ENCODE measurements at places on chromosomes 12 and 14.

- DNase-seq: no peak
Measured at GRCh38 chr14:32724867-32725471, 213.7 kb upstream of the NPAS3 start.

DNA sequence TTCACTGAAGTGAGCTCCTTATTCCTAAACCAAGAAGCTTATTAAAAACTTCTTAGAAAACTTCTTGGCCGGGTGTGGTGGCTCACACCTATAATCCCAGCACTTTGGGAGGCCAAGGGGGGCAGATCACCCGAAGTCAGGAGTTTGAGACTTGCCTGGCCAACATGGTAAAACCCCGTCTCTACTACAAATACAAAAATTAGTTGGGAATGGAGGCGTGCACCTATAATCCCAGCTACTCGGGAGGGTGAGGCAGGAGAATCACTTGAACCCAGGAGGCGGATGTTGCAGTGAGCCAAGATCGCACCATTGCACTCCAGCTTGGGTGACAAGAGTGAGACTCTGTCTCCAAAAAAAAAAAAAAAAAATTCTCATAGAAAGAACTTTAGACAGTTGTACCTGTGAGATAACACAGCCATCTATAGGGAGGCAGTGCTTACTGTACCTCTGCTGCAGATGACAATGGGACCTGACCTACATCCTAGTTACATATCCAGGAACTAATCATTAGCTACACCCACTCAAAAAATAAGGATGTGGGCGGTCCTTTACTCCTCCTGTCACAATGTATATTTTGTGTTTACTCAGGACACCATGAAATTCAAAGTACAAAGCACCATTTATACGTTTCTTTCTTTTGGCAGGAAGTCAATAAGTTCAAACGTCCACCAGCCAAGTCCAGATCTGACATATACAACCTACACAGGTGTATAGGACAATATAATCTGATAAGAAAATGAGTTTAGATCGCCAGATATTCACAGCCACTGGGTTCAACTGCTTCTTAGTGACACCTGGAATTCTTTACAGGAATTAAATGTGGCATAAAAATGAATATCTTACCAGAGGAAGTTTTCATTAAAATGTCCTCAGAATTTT, 14.9 kb downstream of the STXBP6 start:
- no peak for DNase-seq

DNA sequence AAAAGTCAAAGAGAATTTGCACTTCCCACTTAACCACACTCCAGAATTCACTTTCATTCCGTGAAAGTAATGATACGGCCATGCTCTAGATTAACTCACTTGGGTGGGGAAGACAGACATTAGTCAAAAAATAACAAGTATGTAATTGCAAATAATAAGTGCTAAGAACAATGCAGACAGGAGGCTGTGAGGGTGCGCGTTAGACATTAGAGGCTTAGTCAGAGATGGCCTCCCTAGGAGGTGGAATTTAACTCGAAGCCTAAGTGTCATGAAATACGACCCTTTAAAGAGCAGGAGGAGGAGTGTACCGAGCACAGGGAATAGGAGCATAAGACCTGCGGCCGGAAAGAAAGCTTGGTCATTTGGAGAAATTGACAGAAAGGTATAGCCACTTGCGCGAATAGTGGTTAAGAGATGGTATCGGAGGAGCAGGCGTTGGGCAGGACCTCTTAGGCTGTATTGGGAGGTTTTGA, 628 bp downstream of the SNRPF start:
- DNase-seq: peak; percentile 17

DNA sequence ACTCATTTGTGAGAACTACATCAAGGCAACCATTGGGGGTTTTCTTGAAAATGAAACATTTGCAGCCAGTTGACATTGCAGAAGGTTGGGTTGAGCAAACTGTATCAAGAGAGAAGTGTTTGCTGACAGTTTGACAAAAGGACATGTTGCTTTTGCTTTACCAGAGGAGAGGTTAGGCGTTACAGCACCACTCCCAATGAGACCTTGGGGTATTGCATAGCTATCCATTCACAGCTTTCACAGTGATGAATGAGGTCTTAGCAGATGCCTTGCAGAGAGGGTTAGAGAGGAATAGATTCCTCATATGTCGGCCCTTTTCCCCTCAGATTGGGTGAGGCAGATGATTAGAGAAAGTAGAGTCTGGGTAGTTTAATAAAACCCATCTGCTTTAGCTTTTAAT, 988.9 kb upstream of the FLRT2 start:
- DNase-seq: no peak

- no peak for DNase-seq
Measured at GRCh38 chr12:30420561-30420960, 275.1 kb downstream of the IPO8 start.

DNA sequence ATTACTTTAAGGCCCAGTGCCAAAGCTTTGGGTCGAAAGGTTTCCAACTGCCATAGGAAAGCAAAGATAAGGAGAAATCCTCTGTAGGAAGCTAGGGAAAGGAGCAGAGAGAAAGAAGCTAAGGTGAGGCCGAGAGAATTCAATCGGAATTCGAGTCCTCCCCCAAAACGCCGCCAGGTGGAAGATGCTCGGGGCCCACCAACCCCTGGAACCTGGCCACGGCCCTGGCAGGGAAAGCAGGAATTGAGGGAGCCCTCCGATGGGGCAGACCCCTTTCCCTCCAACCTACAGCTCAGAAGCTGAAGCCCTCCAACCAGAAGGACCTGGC, 498 bp downstream of the GMFB start:
- no peak for DNase-seq

DNA sequence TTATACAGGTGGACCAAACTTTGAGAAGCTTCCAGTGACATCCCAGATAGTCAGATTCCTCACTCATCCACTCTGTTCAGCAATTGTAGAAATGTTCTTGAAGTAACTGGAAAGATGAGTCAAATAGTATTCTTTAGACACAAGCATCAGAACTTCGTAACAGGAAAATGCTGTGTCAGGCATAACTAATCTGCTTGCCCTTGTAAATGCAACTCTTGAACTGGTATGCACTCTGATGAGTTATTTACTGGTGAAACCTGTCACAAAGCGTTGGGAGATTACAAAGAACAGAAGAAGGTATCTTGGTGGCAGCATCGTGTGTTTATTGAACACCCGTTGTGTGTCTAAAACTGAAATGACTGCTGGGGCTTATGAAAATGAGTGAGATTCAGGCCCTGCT, 10.8 kb upstream of the DUSP6 start:
- DNase-seq: no peak

DNA sequence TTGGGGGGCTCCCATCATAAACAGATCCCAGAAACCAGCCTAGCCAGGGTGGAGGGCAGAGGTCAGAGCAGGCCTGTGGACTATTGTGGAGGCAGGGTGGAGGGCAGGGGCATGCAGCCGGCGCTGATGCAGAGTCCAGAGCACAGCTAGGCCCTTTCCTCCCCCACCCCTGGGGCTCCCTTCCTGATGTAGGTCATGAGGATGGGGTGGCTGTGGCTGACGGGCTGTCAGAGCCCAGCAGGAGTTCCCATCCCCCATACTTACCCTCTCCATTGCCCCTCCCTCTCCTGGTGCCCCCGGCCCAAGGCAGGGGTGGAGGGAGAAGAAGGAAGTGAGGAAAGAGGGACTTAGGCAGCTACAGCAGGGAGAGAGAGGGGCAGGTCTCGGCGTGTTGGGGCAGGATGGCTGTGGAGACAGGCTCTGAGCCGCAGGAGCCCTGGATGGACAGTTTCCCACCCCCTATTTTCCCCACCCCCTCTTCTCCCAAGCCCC, 5.7 kb upstream of the ZNF385A start:
- DNase-seq: no peak

- DNase-seq: no peak
Measured at GRCh38 chr12:75661908-75662307, 150.5 kb upstream of the KRR1 start.

DNA sequence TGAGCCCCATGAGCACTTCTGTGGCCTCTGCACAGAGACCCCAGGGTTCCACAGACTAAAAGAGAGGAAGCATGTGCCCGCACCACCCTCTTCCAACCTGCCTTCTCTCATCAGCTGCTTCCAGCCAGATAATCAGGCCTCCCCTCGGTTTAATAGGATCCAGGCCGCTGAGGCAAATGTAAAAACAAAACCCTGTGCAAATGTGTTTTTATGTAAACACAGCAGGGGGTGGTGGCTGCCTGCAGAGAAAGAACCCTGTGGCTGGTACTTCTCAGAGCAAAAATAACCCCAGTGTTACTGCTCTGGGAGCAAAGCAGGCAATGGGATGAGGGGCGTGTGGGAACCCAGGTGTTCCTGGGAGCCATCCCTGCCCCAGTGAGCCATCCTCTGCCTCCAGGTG, 46.2 kb downstream of the WSCD2 start:
- no peak for DNase-seq

GRCh38 chr12:132729541-132730320, 19.1 kb downstream of the PGAM5 start:
- DNase-seq: no peak

DNA sequence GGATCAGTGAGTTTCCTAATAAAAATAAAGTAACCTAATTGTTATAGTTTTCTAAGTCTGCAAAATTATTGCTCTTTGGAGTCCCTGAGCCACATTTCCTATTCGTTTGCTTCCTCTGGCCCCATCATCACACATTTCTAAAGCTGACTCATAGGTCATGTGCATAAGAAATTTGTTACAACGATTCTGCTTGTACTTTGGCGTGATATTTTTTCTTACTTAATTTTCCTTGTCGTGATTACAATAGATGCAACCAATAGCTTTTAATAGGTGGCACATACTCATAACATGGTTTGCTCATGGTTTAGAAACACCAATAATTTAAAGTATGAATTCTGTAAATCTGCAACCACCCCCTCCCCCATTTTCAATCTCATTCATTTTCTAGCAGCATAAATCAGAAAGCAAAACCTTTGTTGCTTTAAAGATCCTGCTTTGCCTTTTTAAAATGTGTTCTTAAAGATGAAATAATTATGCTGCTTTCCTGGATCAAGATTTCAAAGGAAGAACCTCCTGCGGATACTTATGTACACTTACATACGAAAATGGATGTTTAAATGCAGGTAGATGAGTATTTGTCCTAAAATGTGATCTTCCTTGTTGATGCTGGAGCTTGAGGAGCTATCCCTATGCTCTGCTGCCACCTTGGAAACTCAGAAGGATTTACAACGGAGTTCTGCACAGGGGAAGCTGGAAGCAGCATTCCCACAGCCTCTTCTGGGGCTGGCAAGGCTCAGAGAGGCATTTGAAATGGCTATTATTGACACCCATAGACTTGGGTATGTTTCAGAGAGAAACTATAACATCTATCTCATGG, 1.7 kb upstream of the FLRT2 start:
- no peak for DNase-seq

DNA sequence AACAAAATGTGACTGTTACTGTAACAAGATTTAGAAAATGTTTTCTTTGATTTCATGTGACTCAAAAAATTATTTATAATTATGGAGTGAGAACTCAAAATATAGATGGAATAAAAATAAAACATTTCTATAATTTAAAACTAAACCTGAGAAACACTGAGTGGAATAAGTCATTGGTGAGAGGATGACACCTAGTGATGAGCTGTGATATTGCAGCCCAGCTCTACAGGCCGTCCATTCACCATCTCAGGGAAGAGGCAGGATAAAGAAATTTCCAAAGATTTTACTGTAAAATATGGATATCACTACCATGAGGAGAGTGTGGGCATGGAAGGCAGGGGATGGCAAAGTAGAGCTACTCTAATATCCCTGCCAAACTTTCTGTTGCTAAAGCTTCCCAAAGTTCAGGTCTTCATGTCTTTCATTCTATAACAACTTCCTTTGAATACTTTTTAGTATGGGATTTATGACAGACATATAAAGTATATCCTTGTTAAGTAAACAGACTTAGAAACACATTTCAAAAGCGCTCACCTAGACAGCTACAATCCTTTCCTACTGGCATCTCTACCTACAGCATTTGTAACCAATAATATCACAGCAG, 308.0 kb downstream of the ITPR2 start:
- DNase-seq: peak; percentile 4

GRCh38 chr14:84520711-84521338, 1009.1 kb upstream of the FLRT2 start:
- DNase-seq: no peak

DNA sequence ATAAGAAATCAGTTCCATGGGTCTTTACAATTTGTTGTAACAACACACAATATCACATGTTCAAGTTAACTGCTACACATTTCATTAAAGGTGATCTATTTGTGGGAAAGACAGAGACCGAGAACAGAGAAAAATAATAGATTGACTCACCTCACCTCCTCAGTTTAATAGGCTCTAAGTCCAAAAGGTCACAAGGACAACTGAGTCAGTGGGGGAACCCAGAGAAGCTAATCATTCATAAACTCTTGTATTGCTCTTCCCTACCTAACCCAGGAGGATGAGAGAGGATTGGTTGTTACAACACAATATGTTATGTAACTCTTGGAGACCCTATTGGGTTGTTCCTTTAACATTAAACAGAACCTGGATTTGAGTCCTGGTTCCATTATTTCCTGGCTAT, 72.2 kb upstream of the CRY1 start:
- no peak for DNase-seq

DNA sequence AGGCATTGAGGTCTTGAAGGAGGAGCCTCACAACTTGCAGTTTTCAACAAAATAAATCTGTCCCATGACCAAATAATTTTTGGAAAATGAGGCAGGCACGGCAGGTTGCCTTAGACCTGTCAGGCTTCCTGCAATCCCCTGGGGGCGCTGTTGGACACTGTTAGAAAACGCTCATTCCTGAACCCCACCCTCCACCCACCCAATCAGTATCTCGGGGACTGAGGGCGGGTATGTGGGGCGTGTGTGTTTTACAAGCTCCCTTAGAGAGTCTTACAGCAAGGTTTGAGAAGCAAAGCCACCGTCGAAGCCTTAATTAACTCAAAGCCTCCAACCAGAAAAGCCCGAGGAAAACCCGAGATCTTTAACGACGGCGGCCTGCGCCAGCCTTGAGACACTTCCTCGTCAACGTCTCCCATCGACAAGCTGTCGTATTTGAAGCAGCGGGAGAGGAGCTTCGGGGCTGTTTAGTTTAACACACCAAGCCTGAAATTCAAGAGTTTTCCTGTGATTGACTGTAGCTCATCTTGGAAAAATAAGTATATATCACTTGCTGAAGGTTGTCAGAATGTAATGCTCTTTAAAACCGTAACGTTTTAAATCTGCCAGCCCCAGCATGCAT, 123.0 kb downstream of the GLT1D1 start:
- no peak for DNase-seq

- DNase-seq: no peak
Measured at GRCh38 chr14:61768240-61768639, 6.0 kb downstream of the SNAPC1 start.
